ENCODE measurements at places on chromosomes 4 and X.
A peak's percentile ranks its signal among the peaks of the same experiment; 100 is the strongest.

GRCh38 chr4:94960708-94961107, 203.0 kb downstream of the BMPR1B start:
- H3K4me1 ChIP-seq = no peaks in the 10 kb centered on the region
- DNase-seq = no peak
- H3K36me3 ChIP-seq = no peaks in the 10 kb centered on the region

- no peak overlapping the region for H3K27ac ChIP-seq
- H3K27me3 ChIP-seq = no peaks in the 10 kb centered on the region
- no peak for DNase-seq
- H3K4me1 ChIP-seq = no peaks in the 10 kb centered on the region
- H3K36me3 ChIP-seq = no peaks in the 10 kb centered on the region
Measured at GRCh38 chr4:118215826-118216225, 137.0 kb downstream of the PRSS12 start.

DNA sequence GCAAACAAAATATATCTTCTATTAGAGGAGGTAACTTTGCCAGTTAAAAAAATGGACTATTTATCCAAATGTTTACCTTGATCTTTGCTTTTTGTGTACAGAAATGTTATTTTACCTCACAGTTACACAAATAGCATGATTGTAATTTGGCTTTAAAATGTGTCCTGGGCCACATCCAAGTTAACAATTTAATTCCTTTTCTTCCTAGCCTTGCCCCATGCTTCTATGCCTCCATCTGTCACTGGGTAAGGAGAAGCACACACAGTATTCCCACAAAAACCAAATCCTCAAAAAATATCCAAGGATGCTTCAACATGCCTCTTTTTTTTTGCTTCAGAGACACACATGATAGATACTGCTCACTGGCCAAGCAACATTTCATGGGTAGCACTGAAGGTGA, 30.9 kb downstream of the GRXCR1 start:
- no peak overlapping the region for H3K4me3 ChIP-seq
- no peaks in the 10 kb centered on the region for H3K4me1 ChIP-seq
- no peaks in the 10 kb centered on the region for H3K27me3 ChIP-seq
- no peak for DNase-seq

GRCh38 chrX:153970357-153971123, 1.1 kb downstream of the HCFC1 start:
- no peaks in the 10 kb centered on the region for H3K27me3 ChIP-seq
- peak overlapping the region; percentile 77 for H3K4me3 ChIP-seq
- H3K4me1 ChIP-seq = no peaks in the 10 kb centered on the region
- H3K36me3 ChIP-seq = peaks cover 2% of the 10 kb centered on the region
